ENCODE measurements at places on chromosomes 3 and 15. TPM values are rescaled to one million over a fixed set of nuclear protein-coding genes. Genes with fewer than 3 reads are reported as not detected.

The ZNF280D gene
- 75.3 TPM for total RNA-seq

The POU1F1 gene
- total RNA-seq, result not detected

- H3K27ac ChIP-seq, result no peak overlapping the region
- no peaks in the 10 kb centered on the region for H3K27me3 ChIP-seq
- H3K4me1 ChIP-seq, result no peaks in the 10 kb centered on the region
- H3K4me3 ChIP-seq, result no peak overlapping the region
- DNase-seq, result no peak
These were observed 83.4 kb downstream of the NEK11 start for GRCh38 chr3:131110087-131110486.

The GABRR3 gene
- not detected for total RNA-seq

- H3K27me3 ChIP-seq, result peaks cover 33% of the 10 kb centered on the region
- H3K4me3 ChIP-seq, result peak within 1 kb of the TSS; percentile 29
- no peak for DNase-seq
- peaks cover 21% of the 10 kb centered on the region for H3K36me3 ChIP-seq
- H3K4me1 ChIP-seq, result peaks cover 29% of the 10 kb centered on the region
These were observed at the start of gene SNX22 for GRCh38 chr15:64151727-64152506. Gene SNX22, plus strand, starts transcription at chr15:64151731. Its CDS starts 45 bp downstream, at chr15:64151776.

GRCh38 chr15:48887144-48887543, 9.2 kb downstream of the EID1 start:
- H3K36me3 ChIP-seq, result no peaks in the 10 kb centered on the region
- H3K27ac ChIP-seq, result no peak overlapping the region
- H3K27me3 ChIP-seq, result no peaks in the 10 kb centered on the region
- H3K4me3 ChIP-seq, result no peak overlapping the region

- DNase-seq, result no peak
- no peaks in the 10 kb centered on the region for H3K36me3 ChIP-seq
- no peak overlapping the region for H3K4me3 ChIP-seq
- no peaks in the 10 kb centered on the region for H3K27me3 ChIP-seq
These were observed 119.9 kb upstream of the STT3B start for GRCh38 chr3:31412832-31413231.

The RTP2 gene
- total RNA-seq, result not detected

- DNase-seq, result no peak
- peak overlapping the region; percentile 90 for H3K27ac ChIP-seq
- H3K4me3 ChIP-seq, result no peak overlapping the region
- no peaks in the 10 kb centered on the region for H3K27me3 ChIP-seq
These were observed 205.8 kb upstream of the IL12A start for GRCh38 chr3:159782724-159783421.

DNA sequence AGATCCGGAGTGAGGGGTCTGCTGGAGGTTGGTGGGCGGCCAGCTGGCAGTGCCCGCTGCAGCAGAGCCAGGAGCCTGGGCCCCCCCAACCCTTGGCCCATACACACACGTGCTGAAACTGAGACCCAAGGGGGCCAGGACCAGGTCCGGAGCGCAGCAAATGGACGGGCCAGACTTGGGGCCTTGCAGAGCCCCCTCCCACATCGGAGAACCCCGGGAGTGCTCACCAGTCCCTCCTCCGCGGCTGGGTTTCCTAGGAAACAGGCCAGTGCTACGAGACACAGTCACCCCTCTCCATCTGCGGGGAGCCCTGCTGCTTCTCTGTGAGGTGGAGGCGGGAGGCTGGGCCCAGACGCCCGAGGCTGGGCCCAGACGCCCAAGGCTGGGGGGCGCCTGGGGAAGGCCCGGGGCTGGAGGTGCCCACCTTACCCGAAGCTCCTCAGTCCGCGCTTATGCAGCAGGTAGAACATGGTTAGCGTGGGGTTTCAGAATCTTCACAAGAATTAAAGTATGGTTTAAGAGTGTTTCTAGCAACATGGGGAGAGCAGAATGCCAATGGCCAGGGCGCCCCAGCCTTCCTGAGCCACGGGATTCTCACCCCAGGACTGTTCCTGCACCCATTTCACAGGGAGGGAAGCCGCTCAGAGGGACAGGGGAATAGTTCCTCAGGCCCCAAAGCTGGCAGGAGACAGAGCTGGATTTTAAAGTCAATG, 135.0 kb upstream of the PRR20G start:
- H3K4me3 ChIP-seq, result no peak overlapping the region
- H3K4me1 ChIP-seq, result no peaks in the 10 kb centered on the region
- no peak overlapping the region for H3K27ac ChIP-seq

The SCAMP5 gene
- 3.9 TPM for total RNA-seq

- H3K4me1 ChIP-seq, result peaks cover 25% of the 10 kb centered on the region
- no peak overlapping the region for H3K4me3 ChIP-seq
- no peaks in the 10 kb centered on the region for H3K27me3 ChIP-seq
- no peak for DNase-seq
These were observed 103.3 kb downstream of the SMAD6 start for GRCh38 chr15:66805202-66805885.

DNA sequence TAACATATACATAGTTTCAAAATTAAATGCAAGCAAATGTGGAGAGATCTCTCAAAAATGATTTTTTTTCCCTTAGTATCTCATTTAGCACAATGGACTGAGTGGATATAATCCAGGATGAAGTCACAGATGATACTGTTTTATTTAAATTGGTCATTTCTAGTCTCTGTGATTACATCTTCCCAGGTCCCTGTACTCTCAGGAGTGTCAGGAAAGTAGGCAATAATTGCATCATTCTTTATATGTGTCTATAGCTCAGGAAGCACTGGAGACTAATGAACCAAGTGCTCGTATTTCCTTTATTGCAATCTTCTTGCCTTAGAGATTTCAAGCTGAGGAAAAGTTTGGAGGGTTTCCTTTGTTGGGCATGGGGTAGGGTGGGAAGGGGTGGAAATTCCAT, 309.4 kb upstream of the THRB start:
- H3K27me3 ChIP-seq, result no peaks in the 10 kb centered on the region
- H3K4me1 ChIP-seq, result no peaks in the 10 kb centered on the region
- no peak overlapping the region for H3K27ac ChIP-seq
- H3K36me3 ChIP-seq, result no peaks in the 10 kb centered on the region
- H3K4me3 ChIP-seq, result no peak overlapping the region

The PPARG gene
- total RNA-seq, result 17.8 TPM

- no peak for DNase-seq
- H3K27me3 ChIP-seq, result peaks cover 12% of the 10 kb centered on the region
- H3K27ac ChIP-seq, result no peak overlapping the region
- no peak overlapping the region for H3K4me3 ChIP-seq
These were observed 34.6 kb downstream of the MUC20 start for GRCh38 chr3:195755391-195755790.

DNA sequence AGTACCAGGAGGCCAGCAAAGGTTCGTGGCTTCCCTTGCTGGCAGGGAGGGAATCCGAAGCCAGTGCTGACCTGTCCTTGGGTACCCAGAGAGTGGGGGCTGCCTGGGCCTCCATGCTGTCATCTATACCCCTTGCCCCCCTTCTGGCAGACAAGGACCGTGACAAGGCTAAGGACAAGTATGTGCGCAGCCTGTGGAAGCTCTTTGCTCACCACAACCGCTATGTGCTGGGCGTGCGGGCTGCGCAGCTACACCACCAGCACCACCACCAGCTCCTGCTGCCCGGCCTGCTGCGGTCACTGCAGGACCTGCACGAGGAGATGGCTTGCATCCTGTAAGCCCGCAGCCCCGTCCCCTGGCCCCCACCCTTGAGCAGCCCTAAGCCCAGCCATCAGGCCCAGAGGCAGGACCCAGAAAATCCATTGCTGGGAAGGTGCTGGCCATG, 2.8 kb downstream of the FES start:
- no peaks in the 10 kb centered on the region for H3K4me1 ChIP-seq
- H3K27ac ChIP-seq, result no peak overlapping the region
- no peak overlapping the region for H3K4me3 ChIP-seq
- peaks cover 34% of the 10 kb centered on the region for H3K36me3 ChIP-seq

The RTP1 gene
- not detected for total RNA-seq

The NAALADL2 gene
- total RNA-seq, result 10.8 TPM

The SLC22A14 gene
- not detected for total RNA-seq

The TMEM212 gene
- not detected for total RNA-seq

GRCh38 chr15:72136170-72137051, 18.2 kb downstream of the SENP8 start:
- no peak overlapping the region for H3K4me3 ChIP-seq
- H3K36me3 ChIP-seq, result no peaks in the 10 kb centered on the region
- H3K27ac ChIP-seq, result no peak overlapping the region
- H3K4me1 ChIP-seq, result no peaks in the 10 kb centered on the region
- DNase-seq, result no peak

GRCh38 chr3:12687948-12688347, 24.0 kb upstream of the RAF1 start:
- no peak overlapping the region for H3K4me3 ChIP-seq

- H3K36me3 ChIP-seq, result no peaks in the 10 kb centered on the region
- no peak overlapping the region for H3K27ac ChIP-seq
- DNase-seq, result no peak
- H3K27me3 ChIP-seq, result no peaks in the 10 kb centered on the region
- H3K4me1 ChIP-seq, result no peaks in the 10 kb centered on the region
- H3K4me3 ChIP-seq, result no peak overlapping the region
These were observed 79.5 kb downstream of the SEMA6D start for GRCh38 chr15:47796830-47797229.

DNA sequence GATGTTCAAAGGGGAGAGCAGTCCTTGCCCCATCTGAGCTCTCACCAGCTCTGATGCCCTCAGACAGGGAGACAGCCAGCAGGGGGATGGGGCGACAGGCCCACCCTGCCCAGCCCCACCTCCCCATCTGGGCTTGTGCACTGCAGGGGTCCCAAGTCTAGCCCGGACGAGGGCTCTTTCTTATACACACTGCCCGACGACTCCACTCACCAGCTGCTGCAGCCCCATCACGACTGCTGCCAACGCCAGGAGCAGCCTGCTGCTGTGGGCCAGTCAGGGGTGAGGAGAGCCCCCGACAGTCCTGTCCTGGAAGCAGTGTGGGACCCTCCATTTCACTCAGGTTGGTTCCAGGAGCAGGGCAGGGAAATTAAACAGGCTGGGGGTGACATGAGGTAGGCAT, 73.9 kb downstream of the BOC start:
- DNase-seq, result no peak
- no peaks in the 10 kb centered on the region for H3K27me3 ChIP-seq
- H3K4me1 ChIP-seq, result peaks cover 25% of the 10 kb centered on the region
- peaks cover 62% of the 10 kb centered on the region for H3K36me3 ChIP-seq
- H3K4me3 ChIP-seq, result no peak overlapping the region

The HESX1 gene
- total RNA-seq, result not detected
